ENCODE measurements at places on chromosomes 7 and 10. TPM values are rescaled to one million over a fixed set of nuclear protein-coding genes. Genes with fewer than 3 reads are reported as not detected.

DNA sequence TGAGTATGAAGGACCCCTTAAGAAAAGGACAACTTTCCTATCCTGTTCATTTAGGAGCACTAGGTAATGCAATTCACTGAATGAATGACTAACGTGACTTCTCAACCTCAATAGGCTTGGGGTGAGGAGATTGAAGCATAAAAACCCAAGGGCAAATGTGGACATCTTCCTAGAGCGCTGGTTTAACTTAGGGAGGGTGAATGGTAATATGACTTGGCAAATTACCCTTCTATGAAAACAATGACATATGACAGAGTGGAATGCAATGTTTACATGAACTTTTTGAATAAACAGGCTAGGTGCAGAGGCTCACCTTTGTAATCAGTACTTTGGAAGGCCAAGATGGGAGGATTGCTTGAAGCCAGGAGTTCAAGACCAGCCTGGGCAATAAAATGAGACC, 83.9 kb upstream of the ANK3 start:
- no peaks in the 10 kb centered on the region for H3K27me3 ChIP-seq
- H3K27ac ChIP-seq: no peak overlapping the region
- no peak overlapping the region for H3K4me3 ChIP-seq

- no peak overlapping the region for H3K27ac ChIP-seq
- H3K4me3 ChIP-seq: no peak overlapping the region
- H3K36me3 ChIP-seq: no peaks in the 10 kb centered on the region
Observed at GRCh38 chr7:958221-959200, 4.0 kb upstream of the ADAP1 start.

GRCh38 chr10:84583501-84583900, 255.1 kb downstream of the CCSER2 start:
- H3K27me3 ChIP-seq: peaks cover 2% of the 10 kb centered on the region
- no peaks in the 10 kb centered on the region for H3K36me3 ChIP-seq
- no peak overlapping the region for H3K27ac ChIP-seq

DNA sequence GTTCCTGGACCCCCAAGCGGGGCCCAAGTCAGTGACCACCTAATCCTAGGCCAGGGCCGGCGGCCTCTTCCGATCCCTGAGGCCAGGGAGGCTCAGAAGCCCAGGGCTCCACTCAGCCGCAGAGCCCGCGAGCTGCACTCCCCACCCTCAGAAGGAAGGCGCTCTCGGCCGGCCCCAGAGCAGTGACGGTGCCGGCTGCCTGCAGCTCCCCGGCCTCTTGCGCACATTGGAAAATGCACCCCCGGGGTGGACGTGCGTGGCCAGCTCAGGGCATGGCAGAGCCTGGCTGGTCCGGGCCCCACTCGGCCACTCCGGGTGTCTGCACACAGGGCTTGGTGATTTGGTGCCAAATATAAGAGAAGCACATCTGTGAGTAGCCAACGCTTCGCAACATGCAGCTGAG, 269.1 kb downstream of the PTPRN2 start:
- no peaks in the 10 kb centered on the region for H3K36me3 ChIP-seq
- no peak overlapping the region for H3K27ac ChIP-seq
- no peaks in the 10 kb centered on the region for H3K27me3 ChIP-seq
- no peak overlapping the region for H3K4me3 ChIP-seq
- DNase-seq: no peak

- DNase-seq: no peak
- no peaks in the 10 kb centered on the region for H3K27me3 ChIP-seq
- H3K4me3 ChIP-seq: no peak overlapping the region
- H3K4me1 ChIP-seq: peaks cover 9% of the 10 kb centered on the region
Observed at GRCh38 chr10:124029559-124029958, 63.8 kb downstream of the CHST15 start.

GRCh38 chr10:92268748-92269147, 22.1 kb downstream of the CPEB3 start:
- no peak for DNase-seq
- H3K27me3 ChIP-seq: no peaks in the 10 kb centered on the region
- H3K27ac ChIP-seq: no peak overlapping the region
- no peaks in the 10 kb centered on the region for H3K4me1 ChIP-seq

DNA sequence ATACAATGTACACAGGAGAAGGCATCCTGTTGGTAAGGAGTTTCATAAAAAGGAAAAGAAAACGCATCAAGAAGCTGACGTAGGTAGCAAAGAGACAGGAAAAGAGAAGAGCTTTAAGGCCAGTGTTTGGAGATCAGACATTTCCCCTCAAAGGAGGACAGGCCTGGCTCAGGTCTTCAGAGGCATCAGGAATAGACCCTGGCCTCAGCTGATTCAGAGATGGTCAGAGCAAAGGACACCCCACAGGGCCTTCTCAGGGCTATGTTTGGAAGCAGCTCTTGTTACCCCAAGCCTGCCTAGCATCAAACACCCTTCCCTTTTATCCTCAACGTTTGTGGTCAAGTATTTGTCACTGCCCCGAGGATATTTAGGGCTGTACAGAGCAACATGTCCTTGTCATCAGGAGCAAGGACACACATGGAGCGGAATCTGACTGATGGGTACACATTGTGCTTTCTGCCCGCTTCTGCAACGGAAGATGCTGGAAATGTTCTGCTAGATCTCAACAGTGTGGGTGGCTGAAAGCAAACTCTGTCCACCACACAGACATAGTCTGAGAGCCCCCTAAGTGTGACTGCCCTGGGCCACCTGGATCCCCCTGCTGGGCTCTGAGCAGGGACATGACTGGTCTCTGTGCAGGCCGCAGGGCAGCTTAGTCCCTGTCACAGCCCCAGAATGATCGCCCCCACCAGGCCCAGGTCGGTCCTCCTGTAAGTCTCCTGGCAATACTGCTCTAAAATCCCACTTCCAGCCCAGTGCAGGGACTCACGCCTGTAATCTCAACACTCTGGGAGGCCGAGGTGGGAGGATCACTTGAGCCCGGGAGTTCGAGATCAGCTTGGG, 1.0 kb upstream of the ZDHHC4 start:
- H3K4me1 ChIP-seq: peaks cover 6% of the 10 kb centered on the region
- H3K36me3 ChIP-seq: peaks cover 8% of the 10 kb centered on the region
- no peak overlapping the region for H3K4me3 ChIP-seq

- no peak for DNase-seq
- no peaks in the 10 kb centered on the region for H3K27me3 ChIP-seq
- H3K4me1 ChIP-seq: no peaks in the 10 kb centered on the region
- no peak overlapping the region for H3K4me3 ChIP-seq
Observed at GRCh38 chr7:25356534-25357151, 128.4 kb upstream of the NPVF start.

- no peak for DNase-seq
- H3K4me3 ChIP-seq: no peak overlapping the region
- no peaks in the 10 kb centered on the region for H3K27me3 ChIP-seq
Observed at GRCh38 chr7:28726555-28726954, 231.6 kb downstream of the TRIL start.

GRCh38 chr7:107614425-107614824, 34.4 kb downstream of the BCAP29 start:
- H3K27me3 ChIP-seq: no peaks in the 10 kb centered on the region
- no peak overlapping the region for H3K27ac ChIP-seq
- peaks cover 18% of the 10 kb centered on the region for H3K36me3 ChIP-seq
- H3K4me3 ChIP-seq: no peak overlapping the region

DNA sequence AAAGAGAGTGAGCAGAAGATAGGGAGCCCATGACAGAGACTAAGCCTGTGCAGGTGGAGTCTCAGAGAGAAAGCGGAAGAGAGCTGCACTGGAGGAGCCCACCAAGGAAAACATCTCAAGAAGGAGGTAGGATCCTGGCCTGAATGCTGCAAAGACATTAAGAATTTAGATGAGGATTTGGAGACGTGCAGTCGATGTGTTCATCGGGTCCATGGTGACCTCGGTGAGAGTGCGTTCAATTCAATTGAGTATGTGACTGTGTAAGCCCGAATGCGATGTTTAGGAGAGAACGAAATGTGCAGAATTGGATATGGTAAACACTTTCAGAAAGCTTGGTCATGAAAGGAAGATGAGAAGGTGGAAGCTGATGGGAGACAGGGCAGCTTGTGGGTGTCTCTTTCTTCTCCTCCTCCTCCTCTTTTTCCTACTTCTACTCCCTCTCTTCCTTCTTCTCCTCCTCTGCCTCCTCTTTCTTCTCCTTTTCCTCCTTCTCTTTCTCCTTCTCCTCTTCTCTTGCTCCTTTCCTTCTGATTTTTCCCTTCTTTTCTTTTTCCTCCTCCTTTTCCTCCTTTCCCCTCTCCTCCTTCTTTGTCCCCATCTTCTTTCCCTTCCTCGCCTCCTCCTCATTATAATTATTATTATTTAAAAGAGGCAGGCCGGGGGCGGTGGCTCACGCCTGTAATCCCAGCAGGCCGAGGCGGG, 276.0 kb downstream of the RPS24 start:
- H3K4me3 ChIP-seq: no peak overlapping the region
- no peak overlapping the region for H3K27ac ChIP-seq
- no peak for DNase-seq

DNA sequence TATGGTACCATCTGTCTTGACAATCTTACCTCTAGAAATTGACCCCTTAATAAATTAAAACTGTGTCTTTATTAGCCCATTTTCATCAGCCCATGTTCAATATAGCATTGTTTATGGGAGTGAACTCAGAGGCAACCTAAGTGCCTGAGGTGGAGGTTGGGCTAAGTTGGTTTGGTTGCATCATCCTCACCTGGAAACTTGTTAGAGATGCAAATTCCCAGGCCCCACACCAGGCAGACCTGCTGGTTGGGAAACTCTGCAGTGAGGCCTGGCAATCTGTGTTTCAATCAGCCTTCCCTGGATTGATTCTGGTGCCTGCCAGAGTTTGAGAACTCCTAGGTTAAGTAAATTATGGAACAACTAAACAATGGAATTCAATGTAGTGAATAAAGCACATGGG, 9.4 kb upstream of the FAM170B start:
- peaks cover 57% of the 10 kb centered on the region for H3K4me1 ChIP-seq
- no peak overlapping the region for H3K4me3 ChIP-seq
- H3K27me3 ChIP-seq: no peaks in the 10 kb centered on the region
- H3K27ac ChIP-seq: no peak overlapping the region
- H3K36me3 ChIP-seq: no peaks in the 10 kb centered on the region
- DNase-seq: no peak

DNA sequence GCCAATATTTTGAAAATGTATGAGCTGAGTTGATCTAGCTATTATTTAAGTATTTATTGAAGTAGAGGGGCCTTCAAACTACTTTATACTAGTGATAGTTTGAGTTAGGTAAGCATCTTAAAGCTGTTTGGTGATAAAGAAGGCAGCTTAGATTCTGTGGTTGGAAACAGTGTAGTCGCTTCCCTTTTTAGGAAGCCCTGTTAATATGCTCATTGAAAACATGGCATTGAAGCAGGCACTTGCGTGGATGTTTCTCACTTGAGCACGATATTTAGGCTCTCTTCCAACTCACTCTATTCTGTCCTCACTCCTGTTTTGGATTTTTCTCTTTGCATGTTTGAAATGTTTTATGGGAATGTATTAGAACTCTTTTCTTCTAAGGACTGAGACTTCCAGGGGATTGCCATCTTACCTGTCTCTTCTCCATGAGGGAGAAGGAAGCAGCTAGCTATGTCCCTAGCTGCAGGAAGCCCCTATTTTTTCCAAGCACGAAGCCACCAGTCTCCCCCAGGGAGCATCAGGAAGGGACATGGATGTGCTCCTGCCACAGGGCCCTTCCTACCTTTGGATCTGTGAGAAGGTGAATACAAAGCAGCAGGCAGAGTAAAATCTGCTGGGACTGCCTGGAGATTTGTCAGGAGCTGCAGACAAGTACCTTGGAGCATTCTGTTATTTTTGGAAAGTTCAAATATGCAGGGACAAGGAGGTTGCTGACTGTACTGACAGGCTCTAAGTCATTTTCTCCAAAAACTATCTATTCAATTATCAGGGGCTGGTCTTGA, 22.0 kb upstream of the BMPR1A start:
- H3K4me3 ChIP-seq: no peak overlapping the region
- no peaks in the 10 kb centered on the region for H3K36me3 ChIP-seq
- H3K27ac ChIP-seq: peak overlapping the region; percentile 26
- DNase-seq: no peak
- peaks cover 9% of the 10 kb centered on the region for H3K4me1 ChIP-seq

GRCh38 chr10:5958077-5958476, 19.3 kb downstream of the IL15RA start:
- H3K4me1 ChIP-seq: no peaks in the 10 kb centered on the region
- H3K27ac ChIP-seq: no peak overlapping the region
- no peaks in the 10 kb centered on the region for H3K27me3 ChIP-seq
- no peaks in the 10 kb centered on the region for H3K36me3 ChIP-seq
- no peak overlapping the region for H3K4me3 ChIP-seq

DNA sequence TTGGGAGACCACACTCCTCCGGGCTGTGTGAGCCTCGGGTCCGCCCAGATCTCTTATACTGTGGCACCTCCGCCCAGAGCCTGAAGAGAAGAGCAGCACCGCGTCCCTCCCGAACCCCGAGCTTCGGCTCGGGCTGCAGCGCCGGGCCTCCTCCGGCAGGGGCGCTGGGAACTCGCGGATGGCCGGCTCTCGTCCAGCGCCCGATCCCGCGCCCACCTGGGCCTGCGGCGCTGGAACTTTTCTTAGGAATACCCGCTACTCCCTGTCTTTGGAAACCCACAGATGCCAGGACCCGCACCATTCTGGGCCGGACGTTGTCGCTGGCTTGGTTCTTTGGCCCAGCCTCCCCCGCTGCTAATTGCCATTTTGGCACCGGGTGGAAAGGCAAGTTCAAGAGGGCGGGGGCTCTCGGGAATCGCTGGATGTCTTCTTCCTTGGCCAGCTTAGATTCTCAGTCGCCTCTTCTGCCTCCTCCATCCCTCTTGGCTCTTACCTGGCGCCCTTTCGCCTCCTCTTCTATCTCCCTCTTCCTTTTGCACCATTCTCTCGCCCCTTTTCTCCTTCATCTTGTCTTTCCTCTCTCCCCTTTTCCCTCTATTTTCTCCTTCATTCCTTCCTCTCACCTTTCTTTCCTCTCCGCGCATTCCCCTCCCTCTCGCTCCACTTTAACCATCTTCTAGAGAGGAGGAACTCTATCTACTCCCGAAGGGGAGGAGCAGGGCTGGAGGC, 2.1 kb upstream of the SORCS3 start:
- H3K27ac ChIP-seq: no peak overlapping the region
- no peak for DNase-seq
- H3K27me3 ChIP-seq: peaks cover 80% of the 10 kb centered on the region

Gene UCMA
- total RNA-seq: not detected

Gene EPHA1
- total RNA-seq: 13.3 TPM

Gene FOXP2
- total RNA-seq: 49.3 TPM

Gene ZNF107
- total RNA-seq: 4.5 TPM

Gene ABCC2
- total RNA-seq: 1.3 TPM

Gene NXPH1
- total RNA-seq: 0.17 TPM

Measured in lung (tissue), 17 donors.